ENCODE measurements at places on chromosomes 13 and 19. TPM values are rescaled to one million over a fixed set of nuclear protein-coding genes. Genes with fewer than 3 reads are reported as not detected.

The DNAAF3 gene
- total RNA-seq, result 0.21 TPM

The STRN4 gene
- total RNA-seq, result 111 TPM

The PSPN gene
- total RNA-seq, result 1.5 TPM

The B3GNT8 gene
- 2.7 TPM for total RNA-seq

The FCER2 gene
- not detected for total RNA-seq

The PLVAP gene
- 1.5 TPM for total RNA-seq

The HCST gene
- not detected for total RNA-seq

- DNase-seq, result peak; percentile 29
Observed at GRCh38 chr13:68748038-68748437, 1359.6 kb upstream of the ATXN8OS start.

- no peak for DNase-seq
Observed at GRCh38 chr13:25171517-25172302, at the start of gene AMER2. Gene AMER2 (minus strand): TSS chr13:25172288. CDS start chr13:25171619, 669 bp downstream.

DNA sequence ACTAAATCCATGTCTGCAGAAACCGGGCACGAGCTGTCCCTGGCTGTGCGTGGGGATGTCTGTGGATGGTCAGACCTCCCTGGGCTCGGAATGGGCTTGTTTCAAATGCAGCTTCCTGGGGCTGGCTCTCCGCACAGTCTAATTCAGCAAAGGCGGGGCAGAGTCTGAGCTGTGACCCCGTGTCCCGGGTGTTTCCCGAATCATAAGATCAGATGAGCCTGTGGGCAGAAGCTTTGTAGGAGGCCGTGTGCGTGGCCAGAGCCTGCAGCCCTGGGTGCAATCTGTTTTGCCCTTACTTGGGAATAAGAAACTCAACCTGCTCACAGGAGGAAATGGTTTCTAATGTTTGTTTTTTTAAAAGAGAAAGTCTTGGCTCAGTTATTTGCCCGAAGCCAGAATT lies 13.9 kb upstream of the GNA11 start:
- no peak for DNase-seq

DNA sequence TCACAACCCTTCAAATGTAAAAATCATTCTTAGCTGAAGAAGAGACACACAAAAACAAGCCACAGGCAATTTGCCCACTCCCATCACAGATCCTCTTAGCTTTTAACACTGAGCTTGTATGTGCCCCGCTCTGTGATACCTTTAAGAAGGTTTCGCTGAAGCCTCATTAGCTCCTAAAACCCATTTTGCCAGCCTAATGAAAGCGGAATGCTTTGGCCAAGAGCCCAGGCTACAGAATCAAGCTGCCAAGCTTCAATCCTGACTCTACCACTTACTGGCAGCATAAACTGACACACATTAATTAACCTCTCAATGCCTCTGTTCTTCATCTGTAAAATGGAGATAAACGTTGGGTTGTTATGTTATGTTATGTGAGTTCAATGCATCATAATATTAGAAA lies 10.5 kb downstream of the ZNF112 start:
- no peak for DNase-seq

DNA sequence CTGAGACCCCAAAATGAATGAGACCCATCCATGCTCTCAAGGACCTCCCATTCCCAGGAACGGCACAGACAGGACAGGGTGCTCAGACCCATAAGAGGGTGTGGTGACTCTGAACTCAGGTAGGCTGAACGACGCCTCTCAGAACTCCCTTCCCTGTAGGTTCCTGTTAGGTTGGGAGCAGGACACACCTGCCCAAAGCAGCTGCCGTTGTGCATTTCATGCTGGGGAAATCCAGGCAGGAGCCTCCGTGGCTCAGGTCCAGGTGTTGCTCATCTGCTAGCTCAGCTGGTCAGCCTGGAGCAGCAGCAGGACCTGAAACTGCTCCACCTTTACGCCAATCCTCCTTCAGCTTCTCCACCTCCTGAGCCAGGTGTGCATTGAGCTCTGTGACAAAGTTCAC lies 19.1 kb upstream of the TEX101 start:
- DNase-seq, result no peak

DNA sequence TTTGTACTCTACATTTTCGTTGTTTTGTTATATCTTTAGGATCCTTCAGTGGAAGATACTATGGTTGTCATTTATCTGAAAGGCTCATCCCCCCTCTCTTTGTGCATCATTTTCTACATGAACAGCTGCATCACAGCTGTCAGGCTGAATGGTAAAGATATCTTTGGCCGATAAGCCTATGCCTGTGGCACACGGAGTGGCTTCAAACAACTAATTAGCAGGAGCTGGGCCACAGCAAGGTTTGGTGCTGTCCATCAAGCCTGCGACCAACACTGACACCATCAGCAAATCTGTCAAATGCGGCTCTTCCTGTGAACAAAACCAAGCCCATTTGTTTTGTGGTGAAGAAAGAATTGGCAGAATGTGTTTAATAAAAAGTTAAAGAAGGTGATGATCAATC lies 334.4 kb downstream of the PCDH9 start:
- DNase-seq, result no peak

DNA sequence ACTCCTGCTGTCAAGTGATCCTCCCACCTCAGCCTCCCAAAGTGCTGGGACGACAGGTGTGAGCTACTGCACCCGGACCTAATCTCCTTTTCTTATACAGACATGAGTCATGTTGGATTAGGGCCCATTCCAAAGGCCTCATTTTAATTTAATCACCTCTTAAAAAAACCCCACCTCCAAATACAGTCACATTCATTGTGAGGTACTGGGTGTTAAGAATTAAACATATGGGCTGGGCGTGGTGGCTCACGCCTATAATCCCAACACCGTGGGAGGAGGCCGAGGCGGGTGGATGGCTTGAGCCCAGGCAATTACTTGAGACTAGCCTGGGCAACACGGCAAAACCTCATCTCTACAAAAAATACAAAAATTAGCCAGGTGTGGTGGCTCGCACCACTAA lies 46.6 kb downstream of the PIN1 start:
- DNase-seq, result no peak

DNA sequence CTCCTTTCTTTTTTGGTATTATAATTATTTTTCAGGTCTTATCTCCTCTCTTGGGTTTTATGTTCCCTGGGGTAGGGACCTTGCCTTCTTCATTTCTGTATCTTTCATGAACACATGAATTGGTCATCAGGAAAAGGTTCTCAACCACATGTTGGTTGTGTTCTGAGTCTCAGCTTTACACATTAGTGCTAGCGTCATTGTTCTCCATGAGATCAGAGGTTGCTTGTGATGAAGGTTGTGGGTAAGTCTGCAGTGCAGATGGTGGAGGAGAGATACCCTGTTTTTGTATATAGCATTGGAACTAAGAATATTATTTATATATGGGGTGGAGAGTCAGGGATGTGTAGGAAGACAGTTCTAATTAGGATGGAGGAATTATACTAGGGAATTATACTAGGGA lies 24.5 kb upstream of the CEACAM8 start:
- DNase-seq, result no peak

DNA sequence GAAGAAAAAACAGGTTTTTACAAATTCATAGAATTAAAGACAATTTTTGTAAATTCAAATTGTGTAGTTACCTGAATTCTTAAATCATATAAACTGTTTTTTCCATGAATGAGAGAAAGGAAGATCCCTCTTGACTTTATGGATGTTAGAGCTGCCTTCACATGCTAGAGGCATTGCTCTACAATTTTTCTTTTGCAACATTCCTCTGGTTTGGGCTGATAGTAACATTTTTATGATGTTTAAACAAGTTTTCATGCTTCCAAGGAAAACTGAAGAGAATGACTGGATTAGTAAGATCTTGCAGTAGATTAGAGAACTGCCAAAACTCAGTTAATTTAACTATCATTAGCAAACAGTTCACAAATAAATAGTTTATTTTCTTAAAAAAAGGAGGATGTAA lies 250.6 kb downstream of the GPC6 start:
- DNase-seq, result no peak

GRCh38 chr19:11261971-11262839 lies at the start of gene DOCK6:
Gene DOCK6 (minus strand): TSS chr19:11262524. CDS start chr19:11262440, 84 bp downstream.
- DNase-seq, result no peak

GRCh38 chr13:43100667-43101066 lies 77.3 kb downstream of the DNAJC15 start:
- no peak for DNase-seq

GRCh38 chr13:113393226-113393562 lies 29.3 kb upstream of the GRTP1 start:
- no peak for DNase-seq

DNA sequence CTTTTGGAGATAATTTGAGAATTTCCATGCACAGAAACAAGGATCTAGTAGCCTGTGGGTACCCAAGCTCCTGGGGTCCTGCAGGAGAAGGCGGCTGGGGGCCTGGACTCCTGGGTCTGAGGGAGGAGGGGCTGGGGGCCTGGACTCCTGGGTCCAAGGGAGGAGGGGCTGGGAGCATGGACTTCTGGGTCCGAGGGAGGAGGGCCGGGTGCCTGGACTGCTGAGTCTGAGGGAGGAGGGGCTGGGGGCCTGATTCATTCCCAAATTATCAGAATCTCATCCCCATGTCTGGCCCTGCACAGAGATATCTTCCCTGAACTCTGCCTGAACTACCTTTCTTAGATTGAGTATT lies 520 bp upstream of the RDH13 start:
- no peak for DNase-seq

DNA sequence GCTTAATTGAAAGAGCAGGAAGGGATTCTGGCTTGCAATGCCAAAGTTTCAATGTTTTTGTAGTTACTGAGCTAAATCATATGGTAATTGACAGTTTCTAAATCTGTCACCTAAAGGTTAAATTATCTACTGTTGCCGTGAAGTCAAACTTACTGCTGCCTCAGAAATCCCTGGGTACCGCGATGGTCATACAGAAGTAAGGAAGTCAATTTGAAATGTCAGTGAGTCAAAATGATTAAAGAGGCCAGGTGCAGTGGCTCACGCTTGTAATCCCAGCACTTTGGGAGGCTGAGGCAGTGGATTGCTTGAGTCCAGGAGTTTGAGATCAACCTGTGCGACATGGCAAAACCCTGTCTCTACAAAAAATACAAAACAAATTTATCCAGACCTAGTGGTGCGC lies 48.8 kb upstream of the TPM4 start:
- no peak for DNase-seq

DNA sequence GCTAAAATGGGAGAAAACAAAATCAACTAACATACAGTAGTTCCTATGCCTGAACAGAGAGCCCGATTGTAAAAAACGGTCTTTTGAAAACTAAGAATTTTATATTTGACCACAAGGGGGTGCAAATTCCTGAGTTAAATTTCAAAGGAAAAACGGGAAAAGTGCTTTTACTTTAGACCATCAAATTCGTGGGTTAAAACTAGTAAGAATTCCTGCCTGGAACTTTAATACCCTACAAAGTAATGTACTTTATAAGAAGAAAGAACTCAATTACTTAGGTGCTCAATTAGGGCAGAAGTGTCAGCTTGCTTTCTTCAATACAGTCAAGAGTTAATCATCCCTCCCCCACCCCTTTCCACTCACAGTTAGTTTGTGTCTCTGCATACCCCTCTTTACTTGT lies 69.8 kb downstream of the KCNRG start:
- no peak for DNase-seq

DNA sequence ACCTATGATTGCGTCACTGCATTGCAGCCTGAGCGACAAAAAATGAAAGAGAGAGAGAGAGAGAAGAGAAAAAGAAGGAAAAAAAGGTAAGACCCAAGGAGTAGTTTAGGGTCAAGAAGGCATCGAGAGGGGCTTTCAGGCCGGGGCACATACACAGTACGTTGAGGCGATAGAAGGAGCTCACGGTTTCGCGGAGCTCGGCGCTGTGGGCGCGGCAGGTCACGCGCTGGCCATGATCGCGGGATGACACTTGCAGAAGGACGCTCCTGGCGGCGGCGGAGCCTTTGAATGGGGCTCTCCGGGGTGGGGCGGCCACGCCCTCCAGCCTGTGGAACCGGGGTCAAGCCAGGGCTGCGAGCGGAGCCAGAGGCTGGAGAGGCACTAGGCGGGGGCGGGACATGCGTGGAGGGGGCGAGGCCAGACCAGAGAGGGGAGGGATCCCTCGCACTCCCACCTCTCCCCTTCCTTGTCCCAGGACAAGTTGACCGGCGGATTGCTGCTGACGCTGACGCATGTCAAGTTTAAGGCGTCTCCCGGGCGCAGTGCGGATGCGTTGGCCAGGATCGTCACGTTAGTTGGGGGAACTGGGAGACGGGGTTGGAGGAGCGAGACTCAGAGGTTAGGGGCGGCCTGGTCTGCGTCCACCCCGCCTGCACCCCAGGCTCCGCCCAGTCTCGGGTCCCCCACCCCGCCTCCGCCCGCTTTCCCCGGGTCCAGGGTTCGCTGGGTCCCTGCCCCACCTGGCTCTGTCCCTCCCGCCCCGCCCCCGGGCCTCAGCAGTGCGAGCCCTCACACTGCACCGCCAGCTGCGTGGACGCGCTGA lies 6.9 kb downstream of the NPHS1 start:
- DNase-seq, result no peak
